ENCODE measurements at places on chromosomes 11 and 22.

GRCh38 chr11:655036-655726 lies 18.1 kb downstream of the DRD4 start:
- DNase-seq, result no peak

DNA sequence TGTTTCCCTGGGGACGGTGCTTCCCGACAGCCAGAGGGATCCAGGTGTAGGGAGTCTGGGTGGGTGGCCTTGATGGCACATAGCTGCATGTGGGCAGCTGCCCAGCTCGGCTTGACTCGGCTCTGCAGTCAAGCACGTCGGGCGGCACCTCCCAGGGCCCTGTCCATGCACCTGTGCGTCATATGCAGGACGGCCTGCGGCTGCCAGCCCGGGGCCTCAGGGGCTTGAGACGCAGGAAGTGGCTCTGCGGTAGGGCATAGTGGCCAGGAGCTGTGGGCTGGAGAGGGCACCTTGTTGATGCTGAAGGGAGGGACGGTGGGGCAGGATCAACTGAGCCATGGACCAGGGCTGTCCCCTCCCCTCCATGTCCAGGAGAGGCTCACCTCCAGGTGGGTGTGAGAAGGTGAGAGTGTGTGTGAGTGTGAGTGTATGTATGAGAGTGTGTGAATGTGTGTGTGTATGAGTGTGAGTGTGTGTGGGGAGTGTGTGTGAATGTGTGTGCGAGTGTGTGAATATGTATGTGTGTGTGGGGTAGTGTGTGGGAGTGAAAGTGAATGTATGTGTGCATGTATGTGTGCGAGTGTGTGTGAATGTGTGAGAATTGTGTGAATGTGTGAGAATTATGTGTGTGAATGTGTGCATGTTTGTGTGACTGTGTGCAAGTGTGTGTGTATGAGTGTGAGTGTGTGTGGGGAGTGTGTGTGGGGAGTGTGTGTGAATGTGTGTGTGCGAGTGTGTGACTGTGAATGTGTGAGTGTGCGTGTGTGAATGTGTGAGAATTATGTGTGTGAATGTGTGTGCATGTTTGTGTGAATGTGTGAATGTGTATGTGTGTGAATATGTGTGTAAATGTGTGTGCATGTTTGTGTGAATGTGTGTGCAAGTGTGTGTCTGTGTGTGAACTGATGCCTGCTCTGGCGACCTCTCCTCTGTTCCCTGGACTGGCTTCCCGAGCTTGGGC lies 5.7 kb upstream of the SUN2 start:
- no peak for DNase-seq

DNA sequence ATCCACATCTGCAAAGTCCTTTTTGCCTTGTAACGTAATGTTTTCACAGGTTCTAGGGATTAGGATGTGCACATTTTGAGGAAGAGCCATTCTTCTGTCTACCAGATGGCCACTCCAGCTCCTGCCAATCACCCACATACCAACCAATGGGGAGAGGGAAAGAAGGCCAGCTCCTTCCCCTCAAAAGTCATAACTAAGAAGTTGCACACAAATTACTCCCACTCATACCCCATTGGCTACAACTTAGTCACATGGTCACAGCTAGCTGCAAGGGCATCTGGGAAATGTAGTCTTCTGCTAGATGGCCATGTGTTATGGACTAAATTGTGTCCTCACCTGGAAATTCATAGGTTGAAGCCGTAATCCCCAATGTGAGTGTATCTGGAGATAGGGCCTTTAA lies 15.4 kb upstream of the MYOD1 start:
- no peak for DNase-seq

DNA sequence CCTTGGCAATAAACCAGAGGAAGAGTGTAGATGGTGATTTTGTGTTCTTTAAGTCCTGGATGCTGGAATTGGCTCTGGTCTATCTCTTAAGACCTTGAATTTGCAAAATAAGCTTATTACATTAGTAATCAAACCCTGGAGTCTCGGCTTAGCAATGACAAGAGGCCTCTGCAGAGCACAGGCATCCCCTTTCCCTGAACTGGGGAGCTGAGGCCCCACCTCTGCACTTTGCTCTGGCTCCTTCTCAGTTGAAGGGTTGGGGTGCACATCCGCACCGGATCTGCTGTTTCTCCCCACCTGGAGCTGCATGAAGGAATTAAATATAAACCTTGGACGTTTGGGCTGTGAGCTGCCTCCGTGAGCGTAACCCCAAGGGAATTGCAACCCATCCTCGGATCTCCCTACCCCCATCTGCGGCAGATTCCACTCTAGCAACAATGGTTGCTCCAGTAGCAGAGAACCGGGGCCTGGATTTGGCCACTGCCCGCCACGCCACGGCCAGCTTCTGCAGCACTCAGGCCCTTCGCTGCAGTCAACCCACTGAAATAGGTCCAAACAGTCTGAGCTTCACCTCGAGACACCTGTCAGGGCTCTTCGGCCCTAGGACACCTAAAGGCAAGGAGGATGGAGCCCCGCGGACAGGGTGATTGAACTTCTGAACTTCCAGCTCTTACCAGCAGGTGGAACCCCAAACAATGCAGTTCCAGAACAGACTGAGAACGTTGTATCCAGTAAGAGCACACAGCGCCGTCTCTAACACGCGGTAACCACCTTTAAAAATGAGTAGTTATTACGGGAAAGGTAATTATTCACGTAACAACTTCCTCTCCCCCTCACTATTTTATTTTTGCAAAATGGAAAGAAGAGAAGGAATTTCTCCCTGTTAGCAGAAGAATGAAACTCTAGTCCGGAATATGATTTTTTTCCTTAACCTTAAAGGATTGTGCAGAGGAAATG lies 54.8 kb upstream of the CAPRIN1 start:
- DNase-seq, result peak; percentile 82

Measured in GM20000 (cell line).